ENCODE measurements at places on chromosomes 13 and 19.

DNA sequence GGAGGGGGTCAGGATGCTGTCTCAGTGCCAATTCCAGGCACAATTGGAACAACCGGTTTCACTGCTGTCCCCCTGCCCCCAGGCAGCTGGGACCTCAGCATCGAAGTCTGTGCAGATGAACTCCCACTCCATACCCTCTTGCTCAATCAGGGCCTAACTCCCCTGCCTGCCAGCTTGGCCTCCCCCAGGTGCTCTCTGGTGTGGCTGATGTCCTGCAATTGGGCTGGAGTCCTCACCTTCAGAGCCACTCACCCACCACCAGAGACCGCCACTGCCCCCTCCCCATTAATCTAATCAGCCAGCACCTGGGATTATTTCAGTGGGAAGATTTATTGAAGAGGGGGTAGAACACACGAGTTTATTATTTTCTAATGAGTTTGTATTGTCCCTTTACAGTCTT, 118.8 kb downstream of the MIPEP start:
- DNase-seq, result no peak

- DNase-seq, result no peak
These were observed 511 bp downstream of the GARRE1 start for GRCh38 chr19:34254698-34255432.

GRCh38 chr13:27774651-27775050, 17.6 kb upstream of the GSX1 start:
- no peak for DNase-seq

DNA sequence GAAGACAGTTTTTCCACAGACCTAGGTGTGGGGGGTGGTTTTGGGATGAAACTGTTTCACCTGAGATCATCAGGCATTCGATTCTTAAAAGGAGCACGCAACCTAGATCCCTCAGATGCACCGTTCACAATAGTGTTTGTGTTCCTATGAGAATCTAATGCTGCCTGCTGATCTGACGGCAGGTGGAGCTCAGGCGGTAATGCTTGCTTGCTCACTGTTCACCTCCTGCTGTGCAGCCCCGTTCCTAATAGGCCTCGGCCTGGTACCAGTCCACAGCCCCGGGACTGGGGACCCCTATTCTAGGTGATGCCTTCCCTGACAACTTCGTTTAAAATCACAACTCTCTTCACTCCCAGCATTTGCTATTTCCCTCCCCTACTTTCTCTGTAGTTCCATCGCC, 149.6 kb downstream of the IER2 start:
- DNase-seq, result no peak

DNA sequence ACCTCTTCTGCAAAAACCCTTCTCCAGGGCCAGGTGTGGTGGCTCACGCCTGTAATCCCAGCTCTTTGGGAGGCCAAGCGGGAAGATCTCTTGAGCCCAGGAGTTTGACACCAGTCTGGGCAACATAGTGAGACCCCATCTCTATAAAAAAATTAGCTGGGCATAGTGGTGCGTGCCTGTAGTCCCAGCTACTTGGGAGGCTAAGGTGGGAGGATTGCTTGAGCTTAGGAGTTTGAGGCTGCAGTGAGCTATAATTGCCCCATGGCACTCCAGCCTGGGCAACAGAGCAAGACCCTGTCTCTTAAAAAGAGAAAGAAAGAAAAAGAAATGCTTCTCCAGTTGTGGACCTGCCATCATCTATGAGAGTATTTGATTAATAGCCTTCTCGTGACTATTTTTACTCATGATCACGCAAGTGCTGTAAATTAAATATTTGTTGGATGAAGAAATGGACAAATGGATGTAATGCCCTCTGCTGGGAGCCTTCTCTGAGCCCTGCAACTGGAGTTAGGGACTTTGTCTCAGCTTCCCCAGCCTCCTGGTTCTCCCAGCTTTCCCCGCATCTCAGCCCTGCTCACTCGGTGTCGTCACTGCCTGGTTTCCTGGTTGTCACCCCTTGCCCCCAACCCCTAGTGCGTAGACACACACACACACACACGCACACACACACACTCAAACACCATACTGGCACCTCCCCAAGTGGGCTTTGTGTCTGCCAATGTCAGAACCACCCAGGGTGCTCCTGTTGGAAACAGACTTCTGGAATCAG, 12.2 kb downstream of the WIZ start:
- DNase-seq, result no peak

DNA sequence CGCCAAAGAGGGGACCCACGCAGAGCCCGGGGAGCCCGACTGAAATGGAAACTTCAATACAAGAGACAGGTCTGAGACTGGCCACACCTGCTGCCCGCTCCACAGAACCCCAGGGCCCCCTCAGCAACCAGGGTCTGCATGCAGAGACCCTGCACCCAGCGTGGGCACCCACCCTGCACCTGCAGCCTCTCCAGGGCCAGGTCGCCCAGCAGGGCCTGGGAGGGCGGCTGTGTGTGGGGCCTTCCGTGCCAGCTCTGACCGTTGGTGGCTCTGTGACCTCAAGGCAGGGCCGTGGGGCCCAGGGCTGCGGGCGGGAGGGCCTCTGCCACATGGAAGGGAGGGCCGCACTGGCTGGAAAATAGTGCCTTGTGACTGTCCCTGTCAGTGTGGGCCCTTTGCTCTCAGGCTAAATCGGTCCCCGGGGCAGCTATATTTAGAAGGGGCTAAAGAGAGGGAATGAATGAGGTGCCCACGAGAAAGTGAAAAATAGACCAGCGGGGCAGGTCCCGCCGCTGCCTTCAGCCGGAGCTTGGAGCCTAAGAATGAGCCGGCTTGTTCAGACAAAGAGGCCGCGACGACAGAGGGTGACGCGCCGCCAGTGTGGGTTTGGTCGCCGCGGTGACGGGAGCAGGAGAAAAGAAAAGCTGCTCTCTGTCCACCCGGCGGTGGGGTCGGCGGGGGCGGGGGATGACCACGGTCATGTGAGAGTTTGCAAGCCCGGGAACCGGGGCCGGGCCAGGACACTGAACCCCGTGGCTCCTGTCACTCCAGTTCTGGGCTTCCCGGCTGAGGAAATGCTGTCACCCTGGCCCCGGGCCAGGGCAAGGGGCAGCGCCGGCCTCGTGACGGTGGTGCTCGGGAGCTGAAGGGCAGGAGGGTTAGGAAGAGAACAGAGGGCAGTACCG, 70.5 kb downstream of the GADD45B start:
- DNase-seq, result no peak

DNA sequence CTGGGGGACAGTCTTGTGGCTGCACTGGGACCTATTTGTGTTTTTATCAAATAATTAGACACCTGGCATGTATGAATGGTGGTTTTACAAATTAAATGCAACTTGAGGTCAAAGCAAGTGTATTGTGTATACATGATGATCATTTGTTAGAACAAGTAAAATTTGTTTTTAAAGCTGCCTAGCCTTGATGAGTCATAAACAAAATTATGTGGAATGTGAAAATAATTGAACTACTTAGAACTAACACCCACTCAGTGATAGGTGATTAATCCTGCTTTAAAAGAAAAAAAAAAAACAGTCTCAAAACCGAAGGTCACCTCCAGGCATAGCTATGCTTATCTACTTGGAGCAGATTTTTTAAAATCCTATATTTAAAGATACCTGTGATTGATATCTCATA, 770.3 kb upstream of the SLITRK5 start:
- no peak for DNase-seq

DNA sequence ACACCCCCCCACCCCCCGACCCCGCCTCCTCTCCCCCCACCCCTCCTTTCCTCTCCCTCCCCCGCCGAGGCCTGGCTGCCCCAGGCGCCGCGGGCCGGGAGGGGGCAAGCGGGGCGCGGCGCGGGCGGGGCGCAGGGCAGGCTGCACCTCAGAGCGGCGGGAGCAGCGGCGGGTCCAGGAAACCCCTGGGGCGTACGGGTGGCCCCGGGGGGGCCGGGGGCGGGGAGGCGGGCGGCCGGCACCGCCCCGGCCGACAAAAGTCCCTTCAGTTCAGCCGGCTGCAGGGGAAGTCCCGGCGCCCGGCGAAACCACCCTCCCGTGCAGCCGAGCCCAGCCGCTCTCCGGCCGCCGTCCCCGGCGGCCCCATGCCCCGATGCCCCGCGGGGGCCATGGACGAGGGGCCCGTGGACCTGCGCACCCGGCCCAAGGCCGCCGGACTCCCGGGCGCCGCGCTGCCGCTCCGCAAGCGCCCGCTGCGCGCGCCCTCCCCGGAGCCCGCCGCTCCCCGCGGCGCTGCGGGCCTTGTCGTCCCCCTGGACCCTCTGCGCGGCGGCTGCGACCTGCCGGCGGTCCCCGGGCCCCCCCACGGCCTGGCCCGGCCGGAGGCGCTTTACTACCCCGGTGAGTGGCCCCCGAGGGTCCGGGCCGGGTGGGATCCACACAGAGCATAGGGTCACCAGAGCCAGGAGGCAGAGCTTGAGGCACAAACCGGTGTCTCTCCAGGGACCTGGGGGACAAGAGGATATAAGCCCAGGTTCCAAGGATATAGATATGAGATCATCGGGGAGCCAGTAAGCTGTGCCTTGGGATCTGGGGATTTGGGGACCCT, at the start of gene BCL3:
BCL3 (plus strand) TSS at position 283 of the 829 bp plus-strand sequence; CDS start at position 366, 83 bp downstream.
- peak; percentile 69 for DNase-seq

GRCh38 chr13:24192057-24192810, 31.7 kb downstream of the SPATA13 start:
- no peak for DNase-seq

DNA sequence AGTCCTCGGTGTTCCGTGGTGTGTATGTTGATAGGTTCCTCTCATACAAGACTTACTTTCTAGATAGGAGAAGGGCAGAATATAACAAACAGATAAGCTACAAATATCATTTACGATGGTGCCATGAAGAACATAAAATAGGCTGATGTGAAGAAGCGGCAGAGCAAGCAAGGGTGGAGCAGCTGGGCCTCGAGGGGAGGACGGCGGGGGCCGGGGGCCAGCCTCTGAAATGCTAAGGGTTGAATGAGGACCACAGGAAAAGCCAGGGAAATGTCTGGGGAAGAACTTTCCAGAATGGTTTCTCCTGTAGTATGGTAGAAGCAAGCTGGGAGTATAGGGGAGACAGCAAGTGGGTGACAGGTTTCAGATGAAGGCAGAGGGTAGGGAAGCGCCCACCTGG, 529.5 kb downstream of the LIG4 start:
- DNase-seq, result no peak

DNA sequence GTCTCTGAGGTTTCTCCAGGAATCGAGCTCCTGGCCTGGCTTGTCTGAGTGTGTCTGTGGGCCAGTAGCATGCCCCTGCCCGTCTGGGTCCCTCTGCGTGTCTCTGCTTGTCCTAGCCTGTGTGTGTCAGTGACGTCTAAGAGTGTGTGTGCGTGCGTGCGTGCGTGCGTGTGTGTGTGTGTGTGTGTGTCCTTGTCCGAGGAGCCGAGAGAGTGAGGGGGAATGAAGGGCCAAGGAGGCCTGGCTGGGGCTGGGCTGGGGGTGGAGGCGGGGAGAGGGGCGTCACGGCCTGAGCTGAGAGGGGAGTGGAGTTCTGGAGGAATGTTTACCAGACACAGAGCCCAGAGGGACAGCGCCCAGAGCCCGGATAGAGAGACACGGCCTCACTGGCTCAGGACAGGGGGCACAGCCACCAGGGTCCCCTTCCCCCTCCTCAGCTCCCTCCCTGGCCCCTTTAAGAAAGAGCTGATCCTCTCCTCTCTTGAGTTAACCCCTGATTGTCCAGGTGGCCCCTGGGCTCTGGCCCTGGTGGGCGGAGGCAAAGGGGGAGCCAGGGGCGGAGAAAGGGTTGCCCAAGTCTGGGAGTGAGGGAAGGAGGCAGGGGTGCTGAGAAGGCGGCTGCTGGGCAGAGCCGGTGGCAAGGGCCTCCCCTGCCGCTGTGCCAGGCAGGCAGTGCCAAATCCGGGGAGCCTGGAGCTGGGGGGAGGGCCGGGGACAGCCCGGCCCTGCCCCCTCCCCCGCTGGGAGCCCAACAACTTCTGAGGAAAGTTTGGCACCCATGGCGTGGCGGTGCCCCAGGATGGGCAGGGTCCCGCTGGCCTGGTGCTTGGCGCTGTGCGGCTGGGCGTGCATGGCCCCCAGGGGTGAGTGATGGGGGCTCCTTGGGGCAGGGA, at the start of gene AXL:
AXL (plus strand) TSS at position 609 of the 893 bp plus-strand sequence; CDS start at position 779, 170 bp downstream.
- no peak for DNase-seq

- no peak for DNase-seq
These were observed 154.2 kb upstream of the KLF12 start for GRCh38 chr13:74288361-74288911.

GRCh38 chr19:23795462-23795861, 36.8 kb upstream of the ZNF681 start:
- no peak for DNase-seq

DNA sequence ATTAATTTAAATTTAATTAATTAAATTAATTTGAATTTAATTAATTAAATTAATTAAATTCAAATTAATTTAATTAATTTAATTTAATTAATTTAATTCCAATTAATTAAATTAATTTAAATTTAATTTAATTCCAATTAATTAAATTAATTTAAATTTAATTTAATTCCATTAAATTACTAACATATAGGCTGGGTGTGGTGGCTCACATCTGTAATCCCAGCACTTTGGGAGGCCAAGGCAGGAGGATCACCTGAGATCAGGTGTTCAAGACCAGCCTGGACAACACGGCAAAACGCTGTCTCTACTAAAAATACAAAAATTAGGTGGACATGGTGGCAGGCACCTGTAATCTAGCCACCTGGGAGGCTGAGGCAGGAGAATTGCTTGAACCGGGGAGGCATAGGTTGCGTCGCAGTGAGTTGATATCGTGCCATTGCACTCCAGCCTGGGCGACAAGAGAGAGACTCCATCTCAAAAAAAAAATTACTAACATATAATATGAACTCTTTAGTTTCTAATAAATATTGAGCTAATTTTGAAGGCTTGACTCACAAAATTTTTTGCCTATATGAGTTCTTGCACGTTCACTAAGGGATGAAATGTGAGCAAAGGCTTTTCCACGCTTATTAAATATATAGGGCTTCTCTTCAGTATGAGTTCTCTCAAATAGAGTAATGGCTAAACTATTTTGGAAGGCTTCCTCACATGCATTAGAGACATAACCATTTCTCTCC, 9.0 kb upstream of the USP29 start:
- no peak for DNase-seq

DNA sequence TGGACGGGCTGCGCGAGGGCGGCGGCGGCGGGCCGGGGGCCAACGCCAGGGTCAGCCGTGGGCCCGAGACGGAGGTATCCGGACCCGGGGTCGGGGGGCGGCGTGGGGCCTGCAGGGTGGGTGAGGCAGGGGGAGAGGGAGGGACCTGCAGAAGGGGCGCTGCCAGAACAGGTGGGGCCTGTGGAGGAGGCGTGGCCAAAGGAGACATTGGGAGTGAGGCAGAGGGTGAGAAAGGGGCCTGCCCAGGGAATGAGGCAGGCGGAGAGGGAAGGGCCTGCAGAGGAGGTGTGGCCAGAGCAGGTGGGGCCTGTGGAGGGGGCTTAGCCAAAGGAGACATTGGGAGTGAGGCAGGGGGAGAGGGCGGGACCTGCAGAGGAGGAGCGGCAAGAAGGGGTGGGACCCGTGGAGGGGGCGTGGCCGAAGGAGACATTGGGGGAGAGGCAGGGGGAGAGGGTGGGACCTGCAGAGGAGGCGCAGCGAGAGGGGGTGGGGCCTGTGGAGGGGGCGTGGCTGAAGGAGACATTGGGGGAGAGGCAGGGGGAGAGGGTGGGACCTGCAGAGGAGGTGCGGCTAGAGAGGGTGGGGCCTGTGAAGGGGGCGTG, 4.2 kb downstream of the PRR36 start:
- DNase-seq, result peak; percentile 24

- no peak for DNase-seq
These were observed 194.8 kb downstream of the DCLK1 start for GRCh38 chr13:35936246-35936978.

Measured in stimulated activated CD8-positive, alpha-beta memory T cell treated with anti-CD3 and anti-CD28 coated beads, Interleukin-7, amount 100 ng/mL, for 48 hours (primary cell).